ENCODE measurements at places on chromosomes 11 and 22.
A peak's percentile ranks its signal among the peaks of the same experiment; 100 is the strongest.

- no peak for DNase-seq
Measured at GRCh38 chr11:13193613-13194012, 84.0 kb upstream of the BMAL1 start.

- no peak for DNase-seq
Measured at GRCh38 chr11:30595934-30596333, 9.8 kb upstream of the MPPED2 start.

- DNase-seq = no peak
Measured at GRCh38 chr22:24504956-24505736, 10.0 kb downstream of the UPB1 start.

GRCh38 chr11:47376107-47376524 is 2.2 kb downstream of the SPI1 start:
- no peak for DNase-seq

DNA sequence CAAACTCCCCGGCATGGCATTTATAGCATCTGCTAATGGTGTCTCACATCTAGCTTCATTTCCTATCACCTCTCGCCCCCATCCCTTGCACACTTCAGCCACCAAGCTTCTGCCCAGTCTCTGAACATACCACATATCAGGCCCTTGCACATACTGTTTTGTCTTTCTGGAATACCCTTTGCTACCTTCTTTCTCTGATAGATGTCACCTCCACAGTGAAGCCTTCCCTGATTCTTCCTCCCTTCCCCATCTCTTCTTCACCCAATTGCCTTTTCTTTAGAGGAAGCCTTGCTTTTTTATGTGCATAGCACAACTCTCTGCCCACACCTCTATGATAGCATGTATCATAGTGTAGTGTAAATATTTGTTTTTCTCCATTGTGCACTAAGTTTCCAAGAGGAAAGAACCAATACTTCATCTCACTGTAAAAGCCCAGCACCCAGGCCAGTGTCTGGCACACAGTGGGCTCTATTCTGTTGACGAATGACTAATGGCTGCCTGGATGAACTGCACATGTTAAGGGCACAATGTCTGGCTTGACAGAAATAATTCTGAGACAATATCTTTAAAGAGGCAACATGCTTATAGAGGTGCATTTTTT is 27.8 kb downstream of the P4HA3 start:
- DNase-seq = no peak

DNA sequence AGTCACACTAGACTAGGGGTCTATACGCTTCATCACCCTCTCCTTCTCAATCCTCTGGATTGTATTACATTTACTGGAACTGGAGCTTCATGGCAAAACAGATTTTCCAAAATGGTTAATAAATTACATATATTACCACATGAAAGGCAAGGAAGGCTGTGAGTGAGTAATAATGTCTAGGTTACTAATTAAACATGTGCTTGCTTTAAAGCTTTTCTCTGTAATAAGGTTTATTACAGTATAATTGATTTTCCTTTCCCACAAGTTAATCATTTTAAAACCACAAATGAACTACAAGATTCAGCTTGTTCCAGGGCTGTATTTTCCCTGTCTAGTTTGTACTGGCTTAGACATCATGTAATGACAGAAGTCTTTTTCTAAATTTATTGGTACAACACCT is 25.6 kb downstream of the MMP13 start:
- DNase-seq = no peak

GRCh38 chr11:125886997-125887372 is 483 bp upstream of the HYLS1 start:
- peak; percentile 77 for DNase-seq

- DNase-seq = peak; percentile 70
Measured at GRCh38 chr22:50306753-50307749, at the start of gene PLXNB2. Gene PLXNB2 (minus strand): TSS chr22:50307646. CDS start chr22:50290584, 17,062 bp downstream.

GRCh38 chr11:102479733-102480132 is 27.2 kb upstream of the TMEM123 start:
- DNase-seq = no peak

DNA sequence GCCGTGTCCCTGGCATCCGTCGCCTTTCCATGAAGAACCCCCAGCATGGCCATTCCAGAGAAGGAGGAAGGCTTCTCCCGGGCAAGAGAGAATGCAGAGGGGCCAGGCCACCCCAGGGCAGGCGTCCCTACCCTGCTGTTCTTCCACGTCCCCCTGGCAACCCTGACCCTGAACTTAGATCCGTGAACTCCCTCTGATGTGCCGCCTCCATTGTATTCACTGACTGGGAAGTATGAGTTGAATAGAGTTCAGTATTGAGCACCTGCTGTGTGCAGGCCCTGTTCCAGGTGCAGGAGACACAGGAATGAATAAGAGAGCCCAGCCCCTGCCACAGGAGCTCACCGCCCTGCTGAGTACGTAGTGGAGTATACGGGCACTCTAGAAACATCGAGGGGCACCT is 29.1 kb upstream of the RELT start:
- DNase-seq = no peak

DNA sequence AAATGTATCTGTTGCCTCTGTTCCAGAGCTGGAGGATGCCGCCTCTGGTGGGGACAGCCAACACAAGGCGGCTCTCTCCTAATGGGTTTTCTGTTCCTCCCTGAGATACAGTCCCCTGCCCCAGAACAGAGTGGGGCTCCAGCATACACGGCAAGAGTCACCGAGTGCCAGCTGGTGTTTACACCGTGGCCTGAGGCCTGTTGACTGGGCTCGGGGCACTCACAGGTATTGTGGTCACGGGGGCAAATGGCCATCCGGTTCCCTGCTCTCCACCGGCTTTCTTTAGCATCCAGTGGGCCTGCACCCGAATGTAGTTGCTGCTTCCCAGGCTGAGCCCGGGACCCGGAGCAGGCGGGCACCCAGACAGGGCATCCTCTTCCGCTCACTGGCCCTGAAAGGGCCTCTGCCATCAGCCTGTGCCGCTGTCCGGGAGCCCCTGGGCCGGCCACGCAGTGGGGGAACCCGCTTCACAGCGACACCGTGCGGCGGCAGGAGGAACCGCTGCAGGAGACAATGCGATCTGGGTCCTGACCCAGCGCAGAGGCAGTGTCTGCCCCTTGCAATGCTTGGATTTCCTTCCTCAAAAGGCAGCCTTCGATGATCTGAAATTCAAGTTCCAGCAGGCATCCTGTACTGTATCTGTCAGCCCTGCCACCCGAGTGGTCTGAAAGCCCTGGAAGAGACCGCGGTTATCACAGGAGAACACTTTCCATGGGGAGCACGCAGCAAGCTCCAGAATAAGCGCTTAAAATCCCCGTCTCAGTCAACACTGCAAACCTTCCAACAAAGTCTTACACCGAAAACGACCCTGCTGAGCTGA is 859 bp upstream of the KRTAP5-5 start:
- peak; percentile 90 for DNase-seq

DNA sequence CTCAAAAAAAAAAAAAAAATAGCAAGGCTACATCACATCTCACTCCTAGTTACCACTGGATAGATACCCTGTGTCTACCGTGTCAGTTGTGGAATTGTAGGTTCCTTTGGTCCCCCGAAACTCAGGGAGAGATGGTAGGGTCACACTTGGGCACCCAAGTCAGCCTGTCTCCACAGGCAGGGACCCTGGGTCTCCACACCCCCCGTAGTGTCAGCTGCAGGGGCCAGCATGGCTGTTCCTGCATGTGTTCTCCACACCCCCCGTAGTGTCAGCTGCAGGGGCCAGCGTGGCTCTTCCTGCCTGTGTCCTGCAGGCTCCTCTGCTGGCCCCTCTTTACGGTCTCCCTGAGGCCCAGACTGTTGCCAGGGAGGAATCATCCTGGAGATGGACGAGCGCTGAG is 282.1 kb downstream of the BRD1 start:
- no peak for DNase-seq

GRCh38 chr11:128759597-128759996 is 65.7 kb downstream of the FLI1 start:
- no peak for DNase-seq

DNA sequence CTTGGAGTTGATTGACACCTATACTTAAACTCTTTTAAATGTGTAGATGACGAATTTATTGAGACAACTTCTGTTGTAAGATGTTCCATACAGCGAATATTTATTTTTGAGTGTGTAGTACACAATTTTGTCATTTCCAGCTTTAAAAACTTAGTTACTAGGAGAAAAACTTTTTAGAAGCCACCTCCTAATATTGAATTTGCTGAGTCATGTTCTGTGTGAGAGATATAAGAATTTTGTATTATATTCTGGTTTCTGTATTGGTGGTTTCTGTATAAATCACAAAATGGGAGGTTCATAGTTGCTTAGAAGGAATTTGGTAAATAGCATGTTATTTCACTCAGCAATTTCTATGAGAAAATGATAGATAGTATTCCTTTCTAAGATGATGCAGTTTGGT is 171.3 kb downstream of the WNT11 start:
- DNase-seq = no peak

DNA sequence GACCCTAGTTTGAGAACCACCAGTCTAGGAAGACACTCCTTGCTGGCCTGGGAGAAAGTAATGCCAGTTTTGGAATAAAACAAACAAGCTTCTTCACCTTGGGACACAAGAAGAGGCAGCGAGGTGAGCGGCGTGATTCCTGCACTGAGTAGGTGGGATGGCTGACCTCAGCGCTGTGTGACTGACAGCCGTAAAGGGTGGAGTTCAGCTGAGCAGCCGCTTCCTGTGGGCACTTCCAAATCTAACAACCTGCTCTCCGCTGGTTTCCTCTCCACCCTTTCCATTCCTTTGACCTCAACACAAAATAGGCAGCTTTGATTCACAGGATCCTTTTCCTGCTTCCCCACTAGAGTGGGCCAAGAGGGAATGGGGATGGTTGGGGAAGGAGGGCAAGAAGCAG is 45.8 kb downstream of the PC start:
- DNase-seq = no peak

DNA sequence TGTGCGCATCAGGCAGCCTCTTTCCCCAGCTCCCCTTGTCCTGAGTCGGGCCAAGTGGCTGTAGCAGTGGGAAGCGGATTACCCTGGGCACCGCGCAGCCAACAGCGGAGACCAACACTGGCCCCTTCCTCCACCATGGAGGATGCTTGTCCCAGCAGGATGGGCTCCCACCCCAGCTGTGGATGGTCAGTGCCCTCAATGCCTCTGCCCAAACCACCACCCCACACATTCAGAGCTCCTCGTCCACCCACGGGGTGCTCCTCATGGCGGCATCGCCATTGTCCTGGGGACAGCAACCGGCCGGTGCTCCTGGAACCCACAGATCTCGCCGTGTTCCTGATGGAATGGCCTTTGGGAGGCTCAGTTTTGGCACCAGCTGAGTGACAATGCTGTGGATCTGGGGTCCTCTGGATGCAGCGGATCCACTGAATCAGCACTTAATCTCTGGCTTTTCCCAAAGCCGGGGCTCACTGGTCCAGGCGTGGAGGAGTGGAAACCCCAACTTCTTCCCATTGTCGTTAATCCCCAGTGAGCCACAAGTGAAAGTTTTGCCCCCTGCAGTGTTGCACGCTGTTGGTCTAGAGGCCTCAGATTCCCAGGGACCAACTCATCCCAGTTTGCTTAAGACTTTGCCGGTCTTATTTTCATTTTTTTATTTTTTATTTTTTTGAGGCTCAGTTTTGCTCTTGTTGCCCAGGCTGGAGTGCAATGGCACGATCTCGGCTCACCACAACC is 4.1 kb upstream of the B4GALNT4 start:
- no peak for DNase-seq

DNA sequence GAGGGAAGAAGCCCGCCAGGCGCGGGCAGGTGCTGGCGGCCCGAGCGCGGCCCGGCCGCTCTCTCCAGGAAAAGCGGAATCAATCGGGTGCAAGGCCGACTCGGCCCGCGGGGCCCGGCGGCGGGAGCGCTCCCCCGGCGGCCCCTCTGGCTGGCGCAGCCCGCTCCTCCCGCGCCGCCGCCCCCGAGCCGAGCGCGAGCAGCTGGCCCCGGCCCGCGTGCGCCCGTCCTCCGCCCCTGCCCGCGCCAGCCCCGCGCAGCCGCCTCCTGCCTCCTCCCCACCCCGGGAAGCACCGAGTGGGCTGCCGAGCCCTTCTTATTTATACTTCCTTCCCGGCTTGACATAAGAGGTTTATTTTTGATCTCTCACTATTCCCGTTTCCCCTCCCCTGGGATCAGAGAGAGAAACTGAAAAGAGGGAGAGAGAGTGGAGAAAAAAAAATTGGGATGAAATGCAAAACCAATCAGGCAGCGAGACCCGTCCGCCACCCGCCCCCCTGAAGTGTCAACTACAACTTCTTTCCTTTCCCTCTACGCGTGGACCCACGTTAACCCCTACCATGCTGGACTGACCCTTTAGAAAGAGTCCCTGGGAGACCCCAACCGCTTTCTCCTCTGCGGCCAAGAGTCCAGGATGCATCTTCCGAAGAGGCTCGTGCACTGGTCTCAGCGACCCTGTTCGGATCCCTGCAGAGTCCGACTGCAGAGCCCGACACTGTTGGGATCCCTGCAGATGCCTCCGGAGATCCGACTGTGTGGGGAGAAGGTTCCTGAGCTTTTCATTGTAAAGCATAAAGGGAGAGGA is at the start of gene ADAMTS8:
ADAMTS8 (minus strand) TSS at position 294 of the 804 bp plus-strand sequence. CDS start 323 bp downstream, outside the sequence.
- no peak for DNase-seq

DNA sequence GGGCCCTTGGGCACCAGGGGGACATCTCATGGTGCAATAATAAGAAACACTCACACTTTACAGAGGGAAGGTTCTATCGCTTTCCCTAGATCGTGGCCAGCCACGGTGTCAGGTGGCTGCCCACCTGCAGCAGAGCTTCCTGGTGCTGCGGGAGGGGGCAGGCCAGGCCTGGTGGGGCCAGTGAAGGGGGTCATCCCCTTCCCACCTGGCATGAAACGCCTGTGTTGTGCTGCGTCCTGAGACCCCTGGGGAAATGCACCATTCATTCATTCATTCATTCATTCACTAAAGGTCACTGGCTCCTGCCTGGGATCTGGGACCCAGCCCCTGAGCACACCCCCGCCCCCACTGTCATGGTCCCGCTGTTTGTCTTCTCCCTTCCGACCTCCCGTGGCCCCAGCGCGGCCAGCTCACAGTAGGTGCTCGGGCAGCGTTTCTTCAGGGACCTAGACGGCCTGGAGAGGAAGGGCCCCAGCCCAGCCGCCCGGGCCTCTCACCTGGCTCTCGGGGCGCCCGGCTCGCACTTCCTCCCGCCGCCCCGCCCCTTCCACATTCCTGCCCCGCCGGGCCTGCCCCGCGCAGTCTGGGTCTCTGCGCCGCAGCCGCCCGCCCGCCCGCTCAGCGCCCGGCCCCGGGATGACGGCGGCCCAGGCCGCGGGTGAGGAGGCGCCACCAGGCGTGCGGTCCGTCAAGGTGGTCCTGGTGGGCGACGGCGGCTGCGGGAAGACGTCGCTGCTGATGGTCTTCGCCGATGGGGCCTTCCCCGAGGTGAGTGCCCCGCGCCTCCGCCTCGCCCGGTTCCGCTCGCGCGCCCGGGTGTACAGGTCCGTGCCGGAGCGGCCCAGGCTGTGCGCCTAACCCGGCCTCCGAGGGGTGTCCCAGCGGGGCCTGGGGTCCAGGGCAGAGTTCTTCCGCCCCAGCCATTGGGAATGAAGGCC is at the start of gene RHOD:
RHOD (plus strand) TSS at position 581 of the 938 bp plus-strand sequence; CDS start at position 637, 56 bp downstream.
- no peak for DNase-seq

- no peak for DNase-seq
Measured at GRCh38 chr22:45997077-45997776, 20.3 kb upstream of the WNT7B start.

Data from activated CD8-positive, alpha-beta memory T cell treated with anti-CD3 and anti-CD28 coated beads, Interleukin-2, amount 50 U/mL, for 48 hours (primary cell).